ENCODE measurements at places on chromosomes 7 and 10. TPM values are rescaled to one million over a fixed set of nuclear protein-coding genes. Genes with fewer than 3 reads are reported as not detected.

DNA sequence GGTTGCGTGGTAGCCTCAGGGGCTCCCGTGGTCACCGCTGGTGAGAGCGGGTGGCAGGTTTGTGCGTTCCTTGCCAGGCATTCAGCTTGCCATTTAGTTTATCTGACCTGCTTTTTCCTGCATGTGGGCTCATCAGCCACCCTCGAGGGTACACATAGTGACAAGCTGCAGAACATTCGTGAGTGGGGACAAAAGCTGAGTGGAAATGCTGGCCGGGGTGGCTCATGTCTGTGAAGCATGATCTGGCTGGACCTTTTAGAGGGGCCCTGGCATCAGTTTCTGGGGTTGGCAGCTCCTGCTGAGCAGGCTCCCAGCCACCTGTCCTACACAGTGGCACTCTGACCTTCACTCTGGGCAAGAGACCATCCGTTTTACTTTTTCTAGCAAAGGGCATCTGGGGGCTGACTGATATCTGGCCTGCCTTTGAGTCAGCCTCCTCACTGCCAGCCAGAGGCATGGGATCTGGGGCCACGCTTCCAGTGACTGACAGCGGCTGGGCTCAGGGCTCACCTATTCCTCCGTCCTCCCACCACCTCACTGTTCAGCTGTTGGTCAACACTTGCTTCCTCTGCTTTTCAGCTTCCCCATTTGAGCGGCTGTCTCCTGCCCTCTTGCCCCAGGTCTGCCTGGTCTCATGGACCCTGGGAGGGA, 75.0 kb downstream of the LANCL2 start:
- no peak overlapping the region for H3K4me3 ChIP-seq
- H3K27ac ChIP-seq, result no peak overlapping the region
- H3K27me3 ChIP-seq, result no peaks in the 10 kb centered on the region
- H3K4me1 ChIP-seq, result no peaks in the 10 kb centered on the region
- no peak for DNase-seq

DNA sequence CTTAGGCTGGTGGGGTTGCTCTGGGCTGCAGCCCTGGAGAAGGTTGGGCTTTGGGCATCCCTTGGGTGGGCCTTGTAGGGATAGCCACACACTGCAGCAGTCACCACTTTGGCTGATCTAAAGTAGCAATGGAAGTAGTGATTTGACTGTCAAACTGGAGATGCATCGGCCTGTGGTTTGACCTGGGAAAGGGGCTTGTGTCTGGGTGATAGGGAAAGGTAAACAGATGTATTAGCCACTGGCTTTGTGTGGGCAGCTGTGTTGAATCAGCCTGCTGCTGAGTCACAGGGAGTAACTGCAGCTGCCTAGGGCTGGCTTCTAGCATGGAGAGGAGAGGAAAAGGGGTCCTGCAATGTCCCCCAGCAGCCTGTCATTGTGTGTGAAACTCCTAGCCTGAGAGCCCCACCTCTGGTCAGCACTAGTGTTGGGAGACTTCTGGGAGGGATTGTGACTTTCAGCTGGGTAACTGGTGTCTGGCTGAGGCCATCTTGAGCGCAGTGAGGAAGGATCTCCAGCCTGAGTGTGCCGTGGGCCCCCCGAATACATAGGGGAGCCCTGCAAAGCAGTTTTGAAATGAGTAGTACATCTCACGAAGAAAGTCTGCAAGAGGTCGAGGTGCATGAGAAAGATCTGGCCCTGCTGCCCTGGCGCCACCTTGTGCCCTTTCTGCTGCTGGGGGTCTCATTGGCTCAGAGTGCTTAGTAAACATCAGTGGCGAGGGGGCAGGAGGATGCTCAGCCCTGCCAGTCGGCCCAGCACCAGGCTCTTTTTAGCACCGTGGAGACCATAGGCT, 117.3 kb downstream of the FANK1 start:
- no peaks in the 10 kb centered on the region for H3K4me1 ChIP-seq
- no peak overlapping the region for H3K27ac ChIP-seq
- H3K27me3 ChIP-seq, result no peaks in the 10 kb centered on the region
- no peak for DNase-seq
- no peaks in the 10 kb centered on the region for H3K36me3 ChIP-seq
- no peak overlapping the region for H3K4me3 ChIP-seq

GRCh38 chr10:100318207-100318606, 11.8 kb downstream of the PKD2L1 start:
- DNase-seq, result no peak
- no peaks in the 10 kb centered on the region for H3K4me1 ChIP-seq
- no peak overlapping the region for H3K4me3 ChIP-seq
- H3K27me3 ChIP-seq, result no peaks in the 10 kb centered on the region
- H3K27ac ChIP-seq, result no peak overlapping the region

DNA sequence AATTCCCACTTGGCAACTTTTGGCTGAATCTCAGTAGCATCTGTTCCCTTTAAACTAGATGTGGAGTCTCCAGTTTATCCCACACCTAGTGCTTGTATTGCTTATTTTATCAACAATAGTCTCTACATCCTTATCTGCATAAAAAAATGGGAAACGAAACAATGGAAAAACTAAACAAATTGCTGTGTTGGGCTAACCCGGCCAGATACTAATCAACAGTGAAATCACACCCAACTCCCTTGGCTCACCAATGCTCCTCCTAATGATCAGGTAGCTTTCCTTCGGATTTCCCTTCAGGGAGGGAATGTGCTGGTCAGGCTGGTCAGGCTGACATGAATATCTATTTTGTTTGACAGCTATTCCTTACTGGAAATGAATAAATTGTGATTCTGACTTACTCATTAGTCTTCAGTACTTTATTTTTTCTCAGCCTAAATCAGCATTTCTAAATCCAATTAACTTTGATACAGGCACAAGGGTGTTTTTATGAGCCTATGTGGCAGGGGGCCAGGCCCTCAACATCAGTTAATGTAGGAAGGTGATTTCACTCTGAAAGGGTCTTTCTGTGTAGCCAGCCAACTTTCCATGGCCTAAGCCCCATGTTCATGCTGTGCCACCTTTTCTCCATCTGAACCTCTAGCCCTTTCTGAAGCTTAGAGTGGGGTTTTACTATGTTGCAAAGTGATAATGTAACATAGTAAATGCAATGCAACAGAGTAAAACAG, 170.5 kb upstream of the NPSR1 start:
- no peak overlapping the region for H3K27ac ChIP-seq
- H3K4me1 ChIP-seq, result no peaks in the 10 kb centered on the region
- DNase-seq, result no peak
- no peak overlapping the region for H3K4me3 ChIP-seq

- DNase-seq, result no peak
- H3K4me3 ChIP-seq, result no peak overlapping the region
- H3K27ac ChIP-seq, result no peak overlapping the region
- H3K36me3 ChIP-seq, result no peaks in the 10 kb centered on the region
- H3K27me3 ChIP-seq, result no peaks in the 10 kb centered on the region
Observed at GRCh38 chr7:3065724-3066143, 22.1 kb upstream of the CARD11 start.

- no peaks in the 10 kb centered on the region for H3K4me1 ChIP-seq
- H3K36me3 ChIP-seq, result no peaks in the 10 kb centered on the region
- no peak for DNase-seq
- no peak overlapping the region for H3K4me3 ChIP-seq
- no peak overlapping the region for H3K27ac ChIP-seq
- H3K27me3 ChIP-seq, result no peaks in the 10 kb centered on the region
Observed at GRCh38 chr7:24722386-24723177, 34.7 kb downstream of the GSDME start.

- H3K4me1 ChIP-seq, result no peaks in the 10 kb centered on the region
- no peaks in the 10 kb centered on the region for H3K36me3 ChIP-seq
- H3K4me3 ChIP-seq, result no peak overlapping the region
- peaks cover 11% of the 10 kb centered on the region for H3K27me3 ChIP-seq
- DNase-seq, result no peak
Observed at GRCh38 chr7:86645676-86646276, 2.1 kb downstream of the GRM3 start.

DNA sequence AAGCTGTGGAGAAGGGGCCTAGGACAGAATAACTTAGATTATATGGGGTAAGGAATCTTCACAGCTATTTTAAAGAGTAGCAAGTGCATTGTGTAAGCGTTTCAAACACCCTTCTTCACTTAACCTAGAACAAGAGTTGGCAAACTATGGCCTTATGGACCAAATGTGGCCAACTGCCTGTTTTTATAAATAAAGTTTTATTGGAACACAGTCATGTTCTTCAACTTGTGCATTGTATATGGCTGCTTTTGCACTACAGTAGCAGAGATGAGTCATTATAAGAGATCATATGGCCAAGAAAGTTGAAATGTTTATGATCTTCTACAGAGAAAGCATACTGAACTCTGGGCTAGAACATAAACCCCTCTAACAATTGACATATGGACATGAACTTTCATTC, 187.8 kb downstream of the ETV1 start:
- H3K27ac ChIP-seq, result no peak overlapping the region
- H3K4me3 ChIP-seq, result no peak overlapping the region
- no peaks in the 10 kb centered on the region for H3K4me1 ChIP-seq
- no peaks in the 10 kb centered on the region for H3K36me3 ChIP-seq
- DNase-seq, result no peak

DNA sequence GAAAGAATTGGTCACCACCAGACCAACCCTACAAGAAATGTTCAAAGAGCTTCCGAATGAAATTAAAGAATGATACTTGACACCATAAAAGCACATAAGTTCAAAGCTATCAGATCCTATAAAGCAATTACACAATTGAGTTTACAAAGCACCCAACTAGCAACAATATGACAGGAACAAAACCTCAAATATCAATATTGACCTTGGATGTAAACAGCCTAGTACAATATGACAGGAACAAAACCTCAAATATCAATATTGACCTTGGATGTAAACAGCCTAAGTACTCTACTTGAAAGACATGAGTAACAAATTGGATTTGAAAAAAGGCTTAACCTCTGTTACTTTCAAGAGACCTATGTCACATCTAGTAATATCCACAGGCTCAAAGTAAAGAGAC, 1201.4 kb downstream of the XPNPEP1 start:
- no peak for DNase-seq
- no peaks in the 10 kb centered on the region for H3K4me1 ChIP-seq
- H3K4me3 ChIP-seq, result no peak overlapping the region

GRCh38 chr10:97854743-97855142, 5.1 kb downstream of the GOLGA7B start:
- no peak overlapping the region for H3K27ac ChIP-seq
- H3K4me1 ChIP-seq, result no peaks in the 10 kb centered on the region
- DNase-seq, result no peak
- no peaks in the 10 kb centered on the region for H3K36me3 ChIP-seq
- H3K27me3 ChIP-seq, result no peaks in the 10 kb centered on the region

The SPDYE1 gene
- total RNA-seq, result not detected

The NPC1L1 gene
- 48.7 TPM for total RNA-seq

The NYAP1 gene
- total RNA-seq, result 0.35 TPM
